ENCODE measurements at places on chromosomes 5 and 9. TPM values are rescaled to one million over a fixed set of nuclear protein-coding genes. Genes with fewer than 3 reads are reported as not detected.

IFNA1 gene
- not detected for polyA plus RNA-seq

LAMC3 gene
- polyA plus RNA-seq, result 0.66 TPM

TTC39B gene
- 33.4 TPM for polyA plus RNA-seq

TGFBR1 gene
- polyA plus RNA-seq, result 28.6 TPM

SPZ1 gene
- polyA plus RNA-seq, result not detected

S1PR3 gene
- 10.4 TPM for polyA plus RNA-seq

PCDHGB6 gene
- polyA plus RNA-seq, result 2.9 TPM

FBXW2 gene
- polyA plus RNA-seq, result 45.5 TPM

DELE1 gene
- 123 TPM for polyA plus RNA-seq

RGS7BP gene
- polyA plus RNA-seq, result 1.1 TPM

ELOVL7 gene
- polyA plus RNA-seq, result 77.3 TPM

PFN3 gene
- not detected for polyA plus RNA-seq

BRIX1 gene
- 34.2 TPM for polyA plus RNA-seq

LCN9 gene
- not detected for polyA plus RNA-seq

SLC28A3 gene
- polyA plus RNA-seq, result 0.81 TPM

ANKRD31 gene
- polyA plus RNA-seq, result 0.21 TPM

TRIM7 gene
- 0.61 TPM for polyA plus RNA-seq

ZBED3 gene
- polyA plus RNA-seq, result 16.6 TPM

WHRN gene
- polyA plus RNA-seq, result 10.2 TPM

PCDHGB1 gene
- 0.52 TPM for polyA plus RNA-seq

GABBR2 gene
- polyA plus RNA-seq, result 0.69 TPM

TMEM215 gene
- 0.06 TPM for polyA plus RNA-seq

PLAC8L1 gene
- 0.54 TPM for polyA plus RNA-seq

C9orf152 gene
- 7.6 TPM for polyA plus RNA-seq

GPR150 gene
- 0.90 TPM for polyA plus RNA-seq

SUSD1 gene
- 28.4 TPM for polyA plus RNA-seq

SH3RF2 gene
- polyA plus RNA-seq, result 31.9 TPM

CDKN2B-AS1 gene
- 1.7 TPM for polyA plus RNA-seq

FOXD4L3 gene
- polyA plus RNA-seq, result 0.12 TPM

SNCB gene
- 0.39 TPM for polyA plus RNA-seq

NAIF1 gene
- 7.9 TPM for polyA plus RNA-seq

DBH gene
- 0.66 TPM for polyA plus RNA-seq

FGD3 gene
- polyA plus RNA-seq, result 7.2 TPM

IL3 gene
- polyA plus RNA-seq, result not detected

TEX48 gene
- polyA plus RNA-seq, result not detected

MARVELD2 gene
- 42.0 TPM for polyA plus RNA-seq

RNF180 gene
- 5.6 TPM for polyA plus RNA-seq

SMIM32 gene
- 28.2 TPM for polyA plus RNA-seq

PCDHAC1 gene
- 1.2 TPM for polyA plus RNA-seq

RHOBTB3 gene
- polyA plus RNA-seq, result 47.5 TPM

WNT8A gene
- polyA plus RNA-seq, result not detected

RFESD gene
- polyA plus RNA-seq, result 3.2 TPM

CNOT8 gene
- 50.7 TPM for polyA plus RNA-seq

SPACA9 gene
- polyA plus RNA-seq, result 2.5 TPM

CCDC192 gene
- 0.39 TPM for polyA plus RNA-seq

RNF183 gene
- polyA plus RNA-seq, result 0.91 TPM

COL5A1 gene
- 79.9 TPM for polyA plus RNA-seq

PTGDS gene
- polyA plus RNA-seq, result 4.6 TPM

SV2C gene
- 3.0 TPM for polyA plus RNA-seq

RGMB gene
- 53.2 TPM for polyA plus RNA-seq

IGIP gene
- polyA plus RNA-seq, result 9.4 TPM

SLCO6A1 gene
- 0.13 TPM for polyA plus RNA-seq

All from large intestine (tissue), 12 donors.